ENCODE measurements at places on chromosomes 3 and 15. TPM values are rescaled to one million over a fixed set of nuclear protein-coding genes. Genes with fewer than 3 reads are reported as not detected.

DNA sequence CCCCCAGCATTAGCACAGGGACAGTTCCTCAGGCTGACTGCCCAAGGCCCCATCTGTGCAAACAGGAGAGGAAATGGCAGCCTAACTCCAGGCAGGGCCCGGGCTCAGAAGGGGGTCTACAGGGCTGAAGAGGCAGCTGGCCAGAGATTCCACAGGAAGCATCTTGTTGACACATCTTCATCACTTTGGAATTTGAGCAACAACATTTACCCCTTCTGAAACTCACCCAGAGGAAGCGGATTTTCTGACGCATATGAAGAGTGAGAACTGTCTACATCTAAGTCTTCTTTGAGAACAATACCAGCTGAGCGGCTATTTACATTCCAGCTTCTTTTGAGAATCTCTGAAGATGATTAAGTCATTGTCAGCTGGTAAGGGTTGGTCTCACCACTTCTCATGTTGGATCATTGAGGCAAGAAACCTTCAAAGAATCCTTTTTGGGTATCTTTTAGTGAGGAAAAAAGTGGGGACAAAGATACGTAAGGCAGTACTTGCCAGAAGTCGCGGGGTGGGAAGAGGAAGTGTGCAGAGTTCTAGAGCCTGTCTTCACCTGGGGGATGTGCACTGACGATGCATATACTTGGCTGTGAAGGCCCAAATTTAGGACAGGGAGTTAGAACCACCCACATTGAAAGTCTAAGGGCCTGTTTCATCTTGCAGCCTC, 25.4 kb upstream of the SRP14 start:
- peak; percentile 58 for DNase-seq

- DNase-seq = no peak
These were observed 31.6 kb upstream of the CERS3 start for GRCh38 chr15:100560323-100560722.

The MST1R gene
- 0.41 TPM for total RNA-seq

The GMPS gene
- 114 TPM for total RNA-seq

- no peak for DNase-seq
These were observed 1188.0 kb upstream of the CADM2 start for GRCh38 chr3:83770664-83771402.
